H4 (cell line): ENCODE measurements at places on chromosomes 2 and 18.

DNA sequence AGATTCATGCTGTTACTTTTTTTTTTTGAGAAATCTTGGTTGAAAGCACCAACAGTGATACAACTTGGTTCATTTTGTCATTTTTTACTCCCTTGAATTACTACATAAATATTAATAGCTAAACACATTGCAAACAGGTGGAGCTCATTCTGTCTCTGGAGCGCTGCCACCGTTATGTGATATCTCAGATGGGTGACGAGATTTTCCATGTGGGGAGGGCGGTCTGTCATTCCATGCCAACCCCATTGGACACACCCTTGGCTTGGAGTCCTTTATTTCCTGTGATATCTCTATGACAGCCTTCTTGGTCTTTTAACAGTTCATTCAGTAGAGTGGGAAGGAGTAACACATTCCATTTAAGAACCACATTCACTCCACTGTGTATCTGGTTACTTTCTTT is 794.8 kb downstream of the SATB2 start:
- DNase-seq: no peak

DNA sequence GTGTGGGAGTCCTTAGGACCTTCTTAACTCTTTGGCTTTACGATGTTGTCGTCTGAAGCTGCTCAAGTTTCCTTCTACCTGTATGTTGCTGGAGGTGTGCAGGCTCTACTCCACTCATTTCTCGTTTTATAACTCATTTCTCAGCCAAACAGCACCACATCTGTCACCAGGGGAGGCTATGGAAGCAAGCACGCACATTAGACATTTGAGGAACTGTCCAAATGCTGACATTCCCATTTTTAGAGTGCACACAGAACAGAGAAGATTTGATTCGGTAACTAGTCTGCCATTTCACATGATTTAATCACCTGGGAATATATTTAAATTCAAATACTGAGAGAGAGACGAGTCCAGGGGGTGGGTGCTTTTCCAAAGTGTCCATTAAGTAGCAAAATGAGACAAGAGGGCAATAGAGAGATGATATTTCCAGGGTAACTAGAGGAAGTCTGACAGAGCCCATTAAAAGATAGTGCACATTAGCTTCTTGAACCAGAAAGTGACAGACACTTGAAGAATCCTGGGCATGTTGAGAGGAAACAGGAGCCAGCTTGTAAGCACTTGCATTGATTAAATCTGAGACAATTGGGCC is 793.3 kb downstream of the TDRD15 start:
- DNase-seq: no peak

- peak; percentile 34 for DNase-seq
Observed at GRCh38 chr2:12931186-12931844, 214.6 kb downstream of the TRIB2 start.

- no peak for DNase-seq
Observed at GRCh38 chr2:38925982-38926381, 36.3 kb downstream of the ARHGEF33 start.
